Activated CD4-positive, alpha-beta memory T cell treated with anti-CD3 and anti-CD28 coated beads, Interleukin-2, amount 10 ng/mL, durations not matched to agents 7 days and 5 days (primary cell): ENCODE measurements at places on chromosomes 1 and 21.

- no peak for DNase-seq
Measured at GRCh38 chr1:234886081-234886984, 242.3 kb downstream of the TOMM20 start.

DNA sequence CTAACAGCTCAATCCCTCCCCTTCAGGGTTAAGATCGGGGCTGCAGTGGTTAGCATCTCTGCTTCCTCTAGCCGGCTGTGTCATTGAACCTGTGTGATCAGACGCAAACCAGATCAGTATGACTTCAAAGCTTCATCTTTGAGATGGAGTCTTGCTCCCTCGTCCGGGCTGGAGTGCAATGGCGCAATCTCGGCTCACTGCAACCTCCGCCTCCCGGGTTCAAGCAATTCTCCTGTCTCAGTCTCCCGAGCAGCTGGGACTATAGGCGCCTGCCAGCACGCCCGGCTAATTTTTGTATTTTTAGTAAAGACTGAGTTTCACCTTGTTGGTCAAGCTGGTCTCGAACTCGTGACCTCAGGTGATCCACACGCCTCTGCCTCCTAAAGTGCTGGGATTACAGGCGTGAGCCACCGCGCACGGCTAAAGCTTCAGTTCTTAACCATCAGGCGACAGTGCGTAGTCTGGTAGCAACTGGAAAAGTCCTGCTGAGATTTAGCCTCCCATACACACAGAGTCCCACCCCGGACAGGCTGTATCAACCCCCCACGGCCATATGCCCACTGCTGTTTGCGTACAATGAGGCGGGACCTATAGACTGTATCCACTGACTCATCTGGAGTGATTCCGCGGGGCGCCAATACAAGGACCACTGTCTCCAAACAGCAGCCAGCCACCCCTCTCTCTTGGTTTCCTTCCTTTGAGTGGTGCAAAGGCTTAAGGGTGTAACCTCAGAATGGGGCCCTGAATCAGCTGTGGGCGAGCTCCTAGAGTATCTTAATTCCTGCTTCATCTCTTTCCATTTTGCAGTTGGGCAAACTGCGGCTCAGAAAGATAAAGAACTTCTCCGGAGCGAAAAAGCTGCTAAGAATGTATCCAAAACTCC, 23.3 kb downstream of the CELA3A start:
- peak; percentile 82 for DNase-seq

DNA sequence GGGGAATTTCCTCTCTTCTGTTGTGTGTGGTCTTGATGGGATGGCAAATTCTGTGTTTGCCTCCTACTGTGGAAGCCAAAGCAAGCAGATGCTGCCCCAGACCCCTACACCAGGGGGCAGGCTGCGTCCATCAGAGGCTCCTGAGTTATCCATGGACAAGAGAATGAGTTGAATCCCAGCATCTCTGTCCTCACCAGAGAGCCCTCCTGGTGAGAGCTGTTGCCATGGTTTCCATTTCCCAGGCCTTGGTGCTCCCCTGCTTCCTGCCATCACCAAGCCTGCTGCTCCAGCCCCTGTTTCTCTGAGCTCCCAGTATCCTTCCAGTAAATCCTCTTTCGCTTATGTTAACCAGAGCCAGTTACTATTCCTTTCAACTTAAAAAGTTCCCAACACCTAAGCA, 20.4 kb upstream of the GNG12 start:
- no peak for DNase-seq

GRCh38 chr1:91123773-91124172, 101.9 kb upstream of the ZNF644 start:
- no peak for DNase-seq

DNA sequence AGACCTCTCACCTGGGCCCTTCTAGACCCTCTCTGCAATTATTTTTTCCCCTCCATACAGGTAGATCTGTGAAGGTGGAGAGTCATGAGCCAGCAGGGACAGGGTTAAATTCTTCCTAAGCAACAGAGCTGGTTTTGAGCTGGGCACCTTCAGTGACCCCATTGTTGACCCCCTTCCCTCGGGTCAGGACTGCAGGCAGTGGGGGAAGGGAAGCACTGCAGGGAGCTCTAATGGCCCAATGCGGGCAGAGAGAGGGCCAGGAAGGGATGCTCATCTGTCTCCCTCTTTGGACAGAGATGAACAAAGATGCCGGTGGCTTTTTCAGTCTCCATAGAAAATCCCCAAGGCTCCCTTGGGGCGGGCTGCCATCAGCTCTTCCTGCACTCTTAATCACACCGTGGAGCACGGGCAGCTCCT, 21.4 kb downstream of the SOX13 start:
- DNase-seq: no peak

DNA sequence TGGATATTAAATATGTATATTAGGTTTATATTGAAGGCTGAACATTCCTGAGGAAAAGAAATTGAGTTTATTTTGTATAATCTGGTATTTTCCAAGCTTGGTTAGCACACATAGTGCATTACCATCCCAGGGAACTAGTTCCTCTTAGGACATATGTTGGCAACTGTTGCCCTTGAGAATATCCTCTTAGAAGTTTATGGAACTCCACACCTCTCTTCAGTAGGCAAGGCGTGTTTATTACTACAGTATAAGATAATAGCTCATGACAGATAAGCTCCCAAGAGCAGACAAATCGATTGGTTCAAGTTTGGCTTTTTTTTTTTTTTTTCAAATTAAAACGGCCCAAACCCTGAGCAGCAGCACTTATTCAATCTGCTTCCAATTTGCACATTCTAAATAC, 59.8 kb upstream of the SIPA1L2 start:
- DNase-seq: no peak

DNA sequence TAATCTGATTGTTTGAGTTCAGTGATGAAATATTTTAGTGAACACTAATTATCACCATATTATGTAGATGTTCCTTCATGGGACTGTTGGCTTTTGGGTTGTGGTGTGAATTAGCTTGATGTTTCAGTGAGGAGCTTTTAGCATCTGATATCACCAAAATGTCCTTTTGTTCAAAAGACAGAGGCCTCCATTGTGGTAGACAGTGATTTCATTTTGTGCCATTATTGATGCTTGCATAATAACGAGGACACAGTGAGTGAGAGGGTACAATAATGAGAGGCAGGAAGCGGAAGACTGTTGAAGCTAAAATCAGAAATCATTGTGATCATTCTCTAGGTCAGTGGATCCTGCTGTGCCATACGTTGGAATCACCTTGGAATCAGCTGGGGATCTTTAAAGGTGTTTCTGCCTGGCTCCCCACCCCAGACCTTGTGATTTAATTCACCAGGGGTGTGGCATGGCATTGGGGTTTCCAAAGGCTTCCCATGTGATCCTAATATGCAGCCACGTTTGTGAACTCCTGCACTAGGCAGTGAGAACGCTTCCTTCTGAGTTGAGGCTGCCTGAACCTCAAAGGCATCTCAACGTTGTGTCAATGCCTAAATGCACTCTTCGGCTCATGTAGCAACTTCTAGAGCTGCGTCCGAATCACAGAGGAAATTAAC, 82.1 kb upstream of the KIF1B start:
- no peak for DNase-seq

- DNase-seq: no peak
Measured at GRCh38 chr1:165069829-165070228, 286.7 kb downstream of the LMX1A start.

DNA sequence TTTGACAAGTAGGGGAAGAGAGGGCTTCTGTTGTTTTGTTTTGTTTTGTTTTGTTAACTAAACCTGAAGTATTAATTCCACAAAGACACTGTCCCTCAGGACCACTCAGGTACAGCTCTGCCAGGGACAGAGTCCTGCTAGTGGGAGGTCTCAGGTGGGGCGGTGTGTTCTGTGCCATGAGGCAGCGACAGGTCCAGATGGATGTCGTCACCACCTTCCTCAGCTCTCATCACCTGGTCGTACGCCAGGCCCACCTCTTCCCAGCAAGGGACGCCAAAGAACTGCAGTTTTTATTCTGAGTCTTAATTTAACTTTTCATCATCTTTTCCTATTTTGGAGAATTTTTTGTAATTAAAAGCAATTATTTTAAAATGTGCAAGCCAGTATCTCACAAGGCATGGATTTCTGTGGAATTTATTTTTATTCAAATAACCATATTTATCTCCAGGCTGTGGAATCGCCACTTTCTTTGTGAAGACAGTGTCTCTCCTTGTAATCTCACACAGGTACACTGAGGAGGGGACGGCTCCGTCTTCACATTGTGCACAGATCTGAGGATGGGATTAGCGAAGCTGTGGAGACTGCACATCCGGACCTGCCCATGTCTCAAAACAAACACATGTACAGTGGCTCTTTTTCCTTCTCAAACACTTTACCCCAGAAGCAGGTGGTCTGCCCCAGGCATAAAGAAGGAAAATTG, 62.5 kb downstream of the POFUT2 start:
- DNase-seq: no peak

- DNase-seq: no peak
Measured at GRCh38 chr1:159587461-159587951, at the start of gene APCS. Gene APCS (plus strand): TSS chr1:159587826. CDS start chr1:159587922, 96 bp downstream.

DNA sequence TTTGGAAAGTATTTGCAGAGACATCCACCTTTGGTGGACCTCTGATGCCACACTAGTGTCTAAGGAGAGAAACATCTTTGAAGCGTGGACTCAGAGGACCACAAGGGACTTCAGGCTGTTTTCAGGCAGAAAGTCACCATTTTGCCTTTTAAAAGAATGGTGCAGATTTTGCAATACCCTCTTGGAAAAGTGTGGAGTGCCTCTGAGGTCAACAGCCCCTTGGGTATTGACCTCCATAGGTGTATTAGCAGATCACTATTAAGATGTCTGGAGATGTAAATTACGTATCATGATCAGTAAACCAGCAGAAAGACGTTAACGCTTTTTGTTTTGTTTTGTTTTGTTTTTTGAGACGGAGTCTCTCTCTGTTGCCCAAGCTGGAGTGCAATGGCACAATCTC, 87.0 kb downstream of the INTS7 start:
- no peak for DNase-seq

- no peak for DNase-seq
Measured at GRCh38 chr1:87864676-87865075, 536.0 kb downstream of the LMO4 start.

- no peak for DNase-seq
Measured at GRCh38 chr1:153659175-153659534, 652 bp downstream of the SNAPIN start.

- no peak for DNase-seq
Measured at GRCh38 chr1:3342960-3343359, 111.5 kb upstream of the ARHGEF16 start.

DNA sequence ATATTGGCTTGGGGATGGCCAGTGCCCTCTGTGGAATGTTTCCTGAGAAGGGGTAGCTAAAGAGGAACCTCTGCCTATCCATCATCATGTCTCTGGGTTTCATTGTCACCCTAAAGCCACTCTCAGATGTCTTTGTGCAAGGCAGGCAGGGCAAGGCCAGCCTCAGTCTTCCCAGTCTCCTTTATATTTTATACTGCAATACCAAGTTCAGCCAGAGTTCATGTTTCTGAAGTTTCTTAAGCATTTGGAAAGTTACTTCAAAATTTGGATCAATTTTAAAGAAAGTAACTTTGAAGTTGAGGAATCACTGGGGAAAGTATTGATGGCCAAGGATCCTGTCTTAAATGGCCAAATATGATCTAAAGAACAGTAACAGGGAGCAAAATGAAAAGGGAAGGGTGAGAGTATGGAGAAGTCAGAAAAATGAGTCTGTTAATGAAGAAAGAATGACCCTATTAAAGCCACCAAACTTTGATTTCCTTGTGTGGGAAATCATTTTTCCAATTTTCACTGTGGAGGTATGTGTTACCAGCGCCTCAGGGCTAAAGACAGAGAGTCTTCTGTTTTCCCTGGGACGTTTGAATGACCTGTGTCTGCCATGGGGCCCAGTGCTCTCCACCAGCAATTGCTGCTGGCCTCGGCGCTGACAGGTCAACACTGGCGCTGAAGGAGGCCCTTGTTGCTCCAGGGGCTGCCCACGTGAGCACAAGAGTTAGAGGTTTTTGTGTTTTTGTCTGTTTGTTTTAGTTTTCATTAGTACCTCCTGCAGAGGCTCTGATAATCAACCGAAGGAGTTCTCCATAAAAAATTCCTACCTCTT, 93.9 kb downstream of the ATP5PO start:
- no peak for DNase-seq

DNA sequence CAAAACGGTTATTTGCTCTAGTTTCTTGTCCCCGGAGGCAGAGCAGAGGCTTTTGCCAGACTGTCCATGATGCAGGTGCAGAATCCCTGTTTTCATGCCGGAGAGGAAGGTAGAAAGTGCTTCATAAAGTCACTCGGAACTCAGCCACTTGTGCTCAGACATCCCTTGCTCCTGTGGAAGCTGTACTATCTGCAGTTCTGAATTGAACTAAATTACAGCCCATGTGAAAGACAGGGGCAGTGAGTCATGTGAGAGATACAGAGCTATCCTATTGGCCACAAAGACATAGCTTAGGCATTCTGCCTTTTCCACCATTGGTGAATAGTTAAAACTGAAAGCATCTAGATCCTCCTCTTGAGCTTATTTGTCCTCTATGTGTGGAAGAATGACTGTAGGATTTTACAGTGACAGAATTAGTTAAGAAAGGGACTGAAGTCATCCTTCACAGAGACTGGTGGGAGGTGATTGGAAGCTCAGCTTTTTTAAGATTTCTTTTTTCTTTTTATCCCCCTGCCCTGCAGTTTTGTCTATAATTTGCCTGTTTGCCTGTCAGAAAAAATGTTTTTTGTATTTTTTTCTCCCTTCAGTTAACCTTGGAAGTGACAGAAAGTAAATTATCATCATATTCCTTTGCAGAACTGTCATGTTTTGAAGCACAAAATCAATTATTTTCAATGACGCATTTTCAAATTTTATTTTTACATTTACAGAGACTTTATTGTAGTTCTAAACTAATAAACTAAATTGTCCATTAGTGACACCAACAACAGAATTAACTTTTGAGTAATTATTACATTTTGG, 298.6 kb downstream of the PTPRC start:
- peak; percentile 64 for DNase-seq

DNA sequence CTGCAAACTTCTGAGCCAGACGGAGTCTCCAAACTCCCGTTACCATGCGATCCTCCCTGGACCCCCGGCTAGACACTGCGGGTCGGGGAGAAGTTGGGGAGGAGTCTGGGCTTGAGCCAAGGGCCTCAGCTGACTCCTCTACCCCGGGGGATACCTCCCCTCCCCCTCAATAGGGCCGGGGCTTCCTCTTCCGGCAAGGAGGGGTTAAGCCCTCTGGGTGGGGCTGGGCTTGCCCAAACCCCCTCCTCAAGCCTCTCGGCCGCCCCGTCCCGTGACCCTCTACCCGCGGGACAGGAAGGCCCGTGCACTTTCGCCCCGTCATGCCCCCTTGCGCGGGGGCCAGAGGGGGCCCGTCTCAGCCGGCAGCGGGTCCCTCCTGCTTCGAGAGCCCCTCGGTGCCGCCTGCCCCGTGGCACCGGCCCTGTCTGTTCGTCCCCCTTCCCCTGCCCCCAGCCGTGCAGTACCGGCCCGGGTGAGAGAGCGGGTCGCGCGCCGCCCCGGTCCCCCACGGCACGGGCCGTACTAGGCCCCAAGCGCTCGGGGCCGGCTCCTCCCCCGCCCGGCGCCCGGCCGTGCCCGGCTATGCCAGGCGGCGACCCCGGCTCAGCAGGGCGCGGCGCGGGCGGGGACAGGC, 652 bp downstream of the ARL8A start:
- DNase-seq: peak; percentile 42

- DNase-seq: no peak
Measured at GRCh38 chr21:37383784-37384311, 17.3 kb downstream of the DYRK1A start.
